ENCODE measurements at places on chromosomes 12 and 14.
A peak's percentile ranks its signal among the peaks of the same experiment; 100 is the strongest.

DNA sequence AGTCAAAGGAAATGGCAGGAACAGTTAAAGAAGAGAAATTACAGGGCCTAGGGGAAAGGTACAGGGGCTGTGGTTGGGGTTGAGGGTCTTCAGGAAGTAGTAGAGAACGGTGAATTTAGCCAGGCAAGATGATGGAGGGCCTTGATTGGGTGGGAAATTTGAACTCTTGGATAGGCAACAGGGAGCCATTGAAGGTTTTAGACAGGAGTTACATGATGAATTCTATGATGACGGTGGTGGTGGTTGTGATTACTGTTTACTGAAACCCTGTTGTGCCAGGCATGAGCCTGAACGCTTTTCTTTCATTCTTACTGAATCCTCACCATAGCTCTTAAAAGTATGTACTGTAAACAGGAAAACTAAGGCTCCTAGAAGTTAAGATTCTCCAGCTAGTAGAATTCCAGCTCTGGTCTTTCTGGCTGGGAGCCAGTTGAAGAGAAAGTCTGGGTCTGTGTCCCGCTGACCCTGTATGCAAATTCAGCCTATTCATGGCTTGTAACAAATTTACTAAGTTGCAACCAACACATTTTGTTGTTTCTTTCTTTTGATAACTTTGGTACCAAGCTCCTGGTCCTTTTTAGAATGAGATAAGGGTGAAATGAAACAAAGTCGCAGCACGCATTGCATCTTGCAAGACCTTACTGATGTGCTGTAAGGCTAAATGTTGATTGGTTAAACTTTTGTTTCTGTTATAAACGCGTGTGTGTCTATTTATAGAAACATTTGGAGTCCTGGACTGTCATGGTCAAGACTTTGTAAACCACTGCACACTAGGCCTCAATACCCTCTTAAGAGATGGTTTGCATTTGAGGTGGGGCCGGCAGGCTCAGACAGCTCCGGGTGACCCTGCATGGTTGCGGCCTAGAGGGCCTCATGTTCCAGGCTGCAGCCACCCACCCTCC, 6.0 kb downstream of the ORAI1 start:
- DNase-seq, result no peak

DNA sequence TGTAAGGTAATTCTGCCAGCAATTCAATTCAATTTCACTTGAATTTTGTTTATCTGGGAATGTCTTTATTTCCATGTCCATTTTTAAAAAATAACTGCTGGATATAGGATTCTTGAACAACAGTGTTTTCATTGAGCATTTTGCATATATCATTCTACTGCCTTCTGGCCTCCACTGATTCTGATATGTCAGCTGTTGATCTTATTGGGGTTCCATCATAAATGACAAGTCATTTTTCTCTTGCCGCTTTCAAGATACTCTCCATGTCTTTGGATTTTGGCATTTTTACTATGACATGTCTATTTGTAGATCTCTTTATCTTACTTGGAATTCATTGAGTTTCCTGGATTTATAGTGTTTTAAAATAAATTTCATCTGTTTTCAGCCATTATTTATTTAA, 180.5 kb upstream of the LMNTD1 start:
- no peak for DNase-seq

- DNase-seq, result peak; percentile 27
Observed at GRCh38 chr12:18320036-18320617, 58.8 kb downstream of the PIK3C2G start.

- DNase-seq, result no peak
Observed at GRCh38 chr12:54383041-54383609, 1.4 kb downstream of the ZNF385A start.

- DNase-seq, result no peak
Observed at GRCh38 chr14:30582376-30582775, 23.4 kb downstream of the G2E3 start.

DNA sequence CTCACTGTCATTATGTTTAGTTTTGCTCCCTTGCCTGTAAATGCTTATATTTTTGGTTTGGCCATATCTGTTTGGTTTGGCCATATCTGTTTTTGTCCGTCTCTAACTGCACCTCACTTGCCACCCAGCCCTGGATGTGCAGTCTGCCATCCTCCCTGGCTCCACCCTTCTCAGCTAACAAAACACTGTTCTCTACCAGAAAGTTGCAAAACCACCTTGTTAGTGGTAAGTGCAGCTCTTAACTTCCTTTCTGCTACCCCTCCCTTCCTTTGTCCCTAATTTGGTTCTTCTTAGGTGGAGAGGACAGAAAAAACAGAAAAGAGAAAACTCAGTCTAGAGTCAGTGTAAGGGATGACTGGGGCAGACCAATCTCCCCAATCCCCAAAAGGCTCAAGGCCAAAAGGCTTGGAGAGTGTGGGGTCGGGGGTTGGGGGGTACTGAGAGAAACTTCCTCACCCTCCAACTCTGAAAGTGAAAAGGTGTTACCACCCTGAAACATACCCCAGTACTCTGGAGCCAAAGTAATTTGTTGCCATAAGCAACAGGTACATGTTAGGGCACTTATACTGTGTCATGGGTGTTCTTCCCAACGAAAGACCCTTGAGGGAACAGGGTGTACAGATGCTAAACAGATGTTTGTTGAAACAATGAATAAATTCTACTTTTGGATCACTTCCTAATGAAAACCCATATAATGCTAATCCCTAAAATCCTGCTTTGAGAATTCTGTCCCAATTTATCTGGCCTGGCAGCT, 5.0 kb downstream of the BIN2 start:
- DNase-seq, result no peak

DNA sequence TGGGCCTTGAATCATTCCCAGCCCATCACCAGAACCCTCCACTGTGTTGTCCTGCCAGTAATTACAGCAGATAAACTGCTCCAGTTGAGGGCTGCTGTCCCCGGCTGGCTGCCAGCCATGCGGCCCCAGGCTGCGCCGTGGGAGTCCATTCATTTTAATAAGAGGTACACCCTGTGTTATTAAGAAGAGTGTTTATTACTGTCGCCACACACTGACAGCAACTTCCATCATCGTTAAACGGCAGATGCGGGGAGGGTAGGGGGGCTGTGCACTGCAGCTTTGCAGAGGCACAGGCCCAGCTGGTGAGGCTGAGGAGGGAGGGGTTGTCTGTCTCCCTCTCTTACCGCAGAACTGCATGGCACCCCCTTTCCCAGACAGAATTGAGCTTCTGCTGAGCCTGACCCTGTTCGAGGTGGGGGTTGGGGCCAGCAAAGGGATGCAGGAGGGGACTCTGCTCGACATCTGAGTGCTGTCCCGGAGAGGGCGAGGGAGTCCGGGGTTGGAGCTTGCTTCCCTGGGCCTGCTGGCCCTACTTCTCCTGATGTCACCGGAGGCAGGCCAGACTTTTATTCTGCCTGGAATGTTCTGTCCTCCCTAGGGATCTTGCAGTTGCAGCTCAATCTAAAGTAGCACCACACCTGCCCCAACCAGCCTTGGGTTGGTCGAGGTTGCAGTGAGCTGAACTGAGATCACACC, 33.8 kb upstream of the GPATCH2L start:
- no peak for DNase-seq

DNA sequence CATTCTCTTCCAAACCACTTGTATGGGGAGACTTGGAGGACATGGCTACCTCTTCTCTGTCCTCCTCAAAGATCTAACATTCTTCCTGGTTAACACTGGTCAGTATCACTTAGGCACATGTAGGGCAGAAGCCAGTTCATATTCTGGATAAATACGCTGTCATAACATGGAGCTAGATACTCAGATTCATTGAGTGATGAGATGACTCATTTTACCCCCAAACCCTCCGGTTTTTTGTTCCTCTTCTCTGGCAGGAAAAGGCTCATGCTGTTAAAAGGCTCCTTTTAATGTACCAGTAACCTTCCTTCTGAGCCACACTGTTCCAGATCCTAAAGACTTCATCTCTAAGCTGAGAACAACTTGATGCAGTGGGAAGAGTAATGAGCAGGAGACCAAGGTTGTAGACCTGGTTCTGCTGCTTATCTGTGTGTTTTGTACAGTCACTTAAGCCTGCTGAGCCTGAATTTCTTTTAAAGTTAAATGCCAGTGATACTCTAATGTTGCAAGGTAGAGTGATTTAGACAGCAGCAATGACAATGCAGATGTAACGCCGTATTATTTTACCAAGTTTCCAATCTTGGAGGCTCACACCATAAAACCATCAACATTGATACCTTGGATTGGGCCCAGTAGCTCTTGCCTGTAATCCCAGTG, 57.3 kb upstream of the ELK3 start:
- DNase-seq, result no peak

DNA sequence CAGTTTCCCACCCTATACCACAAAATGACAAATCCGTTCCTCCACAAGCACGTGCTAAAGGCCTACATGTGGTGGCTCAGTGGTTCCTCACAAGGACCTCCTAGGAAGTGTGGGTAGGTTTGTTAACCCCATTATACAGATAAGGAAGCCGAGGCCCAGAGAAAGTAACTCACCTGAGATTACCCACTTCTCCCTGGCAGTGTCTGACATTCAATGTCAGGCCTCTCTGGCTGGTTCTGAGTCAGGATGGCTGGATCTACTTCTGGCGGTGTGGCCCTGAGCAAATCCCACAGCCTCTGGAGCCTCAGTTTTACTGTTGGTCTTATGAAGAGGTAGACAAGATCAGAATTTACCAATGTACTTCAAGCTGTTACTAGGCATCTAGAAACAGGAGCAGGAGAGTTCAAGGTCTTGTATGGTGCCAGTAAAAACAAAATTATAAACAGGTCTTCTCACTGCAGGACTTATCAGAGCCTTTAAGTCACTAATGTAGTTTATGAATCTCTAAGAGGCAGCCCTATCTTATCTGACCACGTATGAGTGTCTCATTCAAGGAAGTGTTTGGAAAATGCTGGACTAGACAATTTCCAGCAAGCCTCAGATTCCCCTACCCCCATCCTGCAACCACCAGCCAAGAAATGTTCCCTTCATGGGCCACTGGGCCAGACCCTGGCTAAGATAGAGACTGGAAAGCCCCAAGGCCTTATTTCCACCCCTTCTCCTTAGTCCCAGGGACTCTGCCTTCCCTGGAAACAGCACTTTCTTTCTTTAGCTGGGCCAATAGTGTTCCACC, 4.2 kb downstream of the HSPB8 start:
- no peak for DNase-seq

DNA sequence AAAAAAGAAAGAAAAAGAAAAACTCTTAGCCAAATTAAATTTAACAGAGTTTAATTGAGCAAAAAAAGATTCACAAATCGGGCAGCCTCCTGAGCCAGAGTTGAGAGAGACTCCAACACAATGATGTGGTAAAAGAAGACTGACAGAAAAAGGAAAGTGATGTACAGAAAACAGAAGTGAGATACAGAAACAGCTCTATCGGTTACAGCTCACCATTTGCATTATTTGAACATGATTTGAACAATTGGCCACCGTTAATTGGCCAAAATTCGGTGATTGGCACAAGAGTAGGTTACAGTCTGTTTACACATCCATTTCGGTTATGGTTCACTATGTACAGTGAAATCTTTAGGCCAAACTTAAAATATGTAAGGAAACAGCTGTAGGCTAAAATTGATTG, 117.7 kb downstream of the SPTSSA start:
- no peak for DNase-seq

- no peak for DNase-seq
Observed at GRCh38 chr14:55621391-55621790, 41.4 kb downstream of the KTN1 start.

- DNase-seq, result no peak
Observed at GRCh38 chr12:690466-690865, 27.2 kb upstream of the NINJ2 start.

DNA sequence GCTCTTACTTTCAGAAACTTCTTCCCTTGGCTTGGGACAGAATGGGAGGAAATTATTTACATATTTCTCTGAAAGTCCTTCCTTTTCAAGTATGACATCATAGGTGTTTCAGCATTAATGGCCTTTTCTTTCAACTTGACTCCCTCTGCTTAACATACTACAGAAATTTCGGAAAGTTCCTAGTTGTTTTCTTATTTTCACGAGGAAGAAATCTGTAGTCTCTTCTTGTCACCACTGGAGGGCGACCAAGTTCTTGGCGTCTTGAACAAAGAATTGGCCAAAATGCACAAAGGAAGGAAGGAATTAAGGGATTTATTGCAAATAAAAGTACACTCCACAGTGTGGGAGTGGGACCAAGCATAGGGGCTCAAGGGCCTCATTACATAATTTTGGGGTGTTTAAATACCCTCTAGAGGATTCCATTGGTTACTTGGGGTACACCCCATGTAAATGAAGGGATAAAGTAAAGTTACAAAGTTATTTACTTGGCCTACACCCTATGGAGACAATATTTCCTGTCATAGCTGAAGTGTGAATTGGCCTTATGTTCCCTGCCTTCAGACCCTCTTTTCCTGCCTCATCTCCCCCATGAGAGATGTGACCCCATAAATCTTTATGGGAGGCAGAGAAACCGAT, 70.4 kb downstream of the RPL10L start:
- DNase-seq, result peak; percentile 2
